ENCODE measurements at places on chromosomes 16 and 17.

- peak; percentile 77 for DNase-seq
Observed at GRCh38 chr16:15427648-15428239, 6.6 kb upstream of the BMERB1 start.

- no peak for DNase-seq
Observed at GRCh38 chr17:62162898-62163297, 97.8 kb upstream of the MED13 start.

GRCh38 chr17:77882481-77883212 lies 75.9 kb upstream of the TNRC6C start:
- DNase-seq, result peak; percentile 94

DNA sequence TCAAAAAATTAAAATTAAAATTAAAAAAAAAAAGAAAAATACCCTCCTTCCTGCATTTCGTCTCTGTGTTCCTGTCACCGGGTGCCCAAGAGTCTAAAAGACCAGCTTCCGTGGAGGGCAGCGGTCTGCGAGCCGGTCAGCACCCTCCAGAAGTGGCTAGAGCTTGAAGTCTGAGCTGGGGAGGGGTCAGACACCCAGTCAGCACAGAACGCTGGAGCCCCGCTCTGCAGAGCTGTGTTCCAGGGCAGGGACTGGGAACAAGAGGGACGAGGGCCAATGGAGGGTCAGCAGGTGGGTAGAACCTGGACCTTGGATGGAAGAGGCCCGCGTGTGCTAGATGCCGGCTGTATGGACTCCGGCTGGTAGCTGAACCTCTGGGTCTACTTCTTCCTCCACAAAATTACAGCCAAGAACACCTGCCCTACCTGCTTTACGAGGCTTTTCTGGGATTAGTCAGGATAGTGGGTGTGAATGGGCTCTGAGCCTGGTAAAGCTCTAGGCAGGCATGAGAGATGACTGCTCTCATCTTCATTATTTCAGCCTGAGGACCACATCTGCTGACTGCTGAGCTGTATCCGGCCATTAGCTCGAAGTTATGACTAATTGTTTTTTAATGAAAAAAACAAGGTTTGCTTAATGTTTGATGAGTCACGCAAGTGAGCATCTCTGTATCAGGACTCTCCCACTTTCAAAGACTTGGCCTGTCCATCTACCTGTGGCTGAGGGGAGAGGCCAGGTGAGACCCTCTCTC lies 5.9 kb downstream of the TRPV1 start:
- DNase-seq, result no peak
